ENCODE measurements at places on chromosomes 4 and X.
A peak's percentile ranks its signal among the peaks of the same experiment; 100 is the strongest.

- DNase-seq = peak; percentile 87
Observed at GRCh38 chr4:123555233-123555806, 158.7 kb downstream of the SPRY1 start.

DNA sequence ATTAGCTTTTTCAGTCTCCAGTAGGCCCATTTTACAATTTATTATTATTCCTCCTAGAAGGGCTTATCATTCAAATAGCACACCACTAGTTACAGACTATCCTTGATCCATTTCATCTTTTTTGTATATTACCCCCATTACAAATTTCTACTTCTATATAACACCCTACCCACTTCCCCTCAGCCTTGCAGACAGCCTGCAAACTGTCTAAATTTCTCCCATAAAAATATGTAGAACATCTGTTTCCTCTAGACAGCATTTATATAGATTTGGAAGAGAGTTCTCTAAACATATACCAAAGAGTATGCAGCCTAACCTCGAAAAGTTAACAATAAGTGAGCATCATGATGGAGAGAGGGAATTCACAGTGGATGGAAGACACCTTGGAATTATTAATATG is 30.8 kb downstream of the COMMD8 start:
- DNase-seq = no peak

DNA sequence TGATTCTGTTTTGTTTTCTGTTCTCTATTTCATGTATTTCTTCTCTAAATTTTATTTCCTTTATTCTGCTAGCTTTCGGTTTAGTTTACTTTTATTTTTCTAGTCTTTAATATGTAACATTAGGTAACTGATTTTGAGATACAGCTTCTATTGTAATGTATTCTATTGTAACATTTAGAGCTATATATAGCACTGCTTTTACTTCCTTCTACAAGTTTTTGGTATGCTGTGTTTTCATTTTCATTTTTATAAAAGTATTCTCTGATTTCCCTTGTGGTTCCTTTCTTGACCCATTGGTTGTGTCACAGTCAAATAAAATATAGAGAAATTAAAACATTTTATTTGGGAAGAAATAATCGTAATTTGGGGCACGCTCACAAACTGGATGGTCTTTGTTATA is 13.9 kb upstream of the CT47A1 start:
- no peak for DNase-seq

DNA sequence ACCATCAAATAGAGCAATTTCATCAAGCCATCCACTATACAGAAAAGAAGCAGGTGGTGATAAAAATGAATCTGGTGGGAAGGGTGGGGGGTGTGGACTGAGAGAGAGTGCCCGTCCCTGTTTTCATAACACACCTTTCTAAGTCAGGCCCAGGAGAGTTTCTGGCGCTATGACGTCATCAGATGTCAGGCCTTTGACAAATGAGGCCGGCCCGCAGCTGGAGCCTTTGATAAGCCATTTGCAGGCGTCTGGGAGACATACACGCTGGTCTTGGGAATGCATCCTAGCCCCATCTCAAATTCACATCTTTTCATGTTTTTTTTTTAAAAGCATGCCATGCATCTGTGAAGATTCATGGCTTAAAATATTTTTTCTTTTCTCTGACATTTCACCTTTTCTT is 404.5 kb downstream of the BCOR start:
- no peak for DNase-seq

GRCh38 chr4:183757060-183757459 is 98.0 kb downstream of the TRAPPC11 start:
- no peak for DNase-seq

DNA sequence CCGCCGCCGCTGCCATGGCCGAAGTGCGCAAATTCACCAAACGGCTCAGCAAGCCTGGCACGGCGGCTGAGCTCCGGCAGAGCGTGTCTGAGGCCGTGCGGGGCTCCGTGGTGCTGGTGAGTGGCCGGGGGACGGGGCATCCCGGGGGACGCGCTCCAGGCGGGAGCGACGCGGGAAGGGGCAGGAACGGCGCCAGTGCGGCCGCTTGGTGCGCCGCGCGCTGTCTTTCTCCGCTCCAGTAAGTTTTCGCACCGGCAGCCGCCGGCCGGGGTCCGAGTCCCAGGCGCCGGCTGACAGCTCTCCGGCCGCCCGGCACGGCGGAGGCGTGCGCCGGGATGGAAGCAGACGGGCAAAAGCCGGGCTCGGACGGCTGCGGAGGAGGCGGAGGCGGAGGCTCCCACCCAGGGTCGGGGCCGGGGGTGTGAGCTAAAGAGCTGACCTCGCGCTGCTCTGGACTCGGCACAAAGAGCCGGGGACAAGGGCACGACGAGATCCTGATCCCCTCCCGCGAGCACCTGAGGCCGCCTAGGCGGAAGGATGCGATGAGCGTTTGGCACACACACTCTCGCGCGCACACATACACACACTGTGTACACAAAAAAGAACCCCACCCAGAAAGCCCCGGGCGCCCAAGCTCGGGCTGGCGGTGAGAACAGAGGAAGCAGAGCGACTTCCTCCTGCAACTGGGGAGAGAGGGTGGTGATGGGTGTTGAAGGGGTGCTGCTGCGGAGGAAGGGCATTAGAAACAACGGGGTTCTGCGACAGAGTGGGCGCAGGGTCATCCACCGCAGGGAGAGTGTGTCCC is 545 bp downstream of the DOCK11 start:
- peak; percentile 54 for DNase-seq

GRCh38 chr4:165787516-165788274 is 85.3 kb upstream of the TLL1 start:
- DNase-seq = no peak

DNA sequence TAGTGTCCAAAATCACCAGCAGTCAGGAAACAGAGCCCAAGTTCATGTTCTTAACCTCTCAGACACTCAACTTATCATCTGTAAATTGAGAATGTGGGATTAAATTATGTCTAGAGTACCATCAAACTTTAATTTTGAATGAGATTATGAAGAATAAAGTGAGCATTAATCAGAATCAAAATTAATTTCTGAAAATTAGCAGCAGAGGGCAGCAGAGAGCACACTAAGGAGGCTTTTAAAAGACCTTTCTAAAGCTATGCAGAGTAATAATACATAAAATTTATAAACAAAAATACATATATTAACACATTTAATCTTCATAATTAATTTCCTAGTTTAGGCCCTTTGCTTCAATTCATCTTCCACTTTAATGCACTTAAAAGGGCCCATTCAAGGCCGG is 7.1 kb downstream of the TASL start:
- DNase-seq = no peak

- no peak for DNase-seq
Observed at GRCh38 chrX:45360571-45360970, 159.9 kb upstream of the DIPK2B start.

GRCh38 chr4:179225594-179225993 is 1783.4 kb upstream of the AGA start:
- no peak for DNase-seq

- DNase-seq = no peak
Observed at GRCh38 chrX:119604766-119605463, 1.3 kb downstream of the NKRF start.
